ENCODE measurements at places on chromosomes 3 and 15.

DNA sequence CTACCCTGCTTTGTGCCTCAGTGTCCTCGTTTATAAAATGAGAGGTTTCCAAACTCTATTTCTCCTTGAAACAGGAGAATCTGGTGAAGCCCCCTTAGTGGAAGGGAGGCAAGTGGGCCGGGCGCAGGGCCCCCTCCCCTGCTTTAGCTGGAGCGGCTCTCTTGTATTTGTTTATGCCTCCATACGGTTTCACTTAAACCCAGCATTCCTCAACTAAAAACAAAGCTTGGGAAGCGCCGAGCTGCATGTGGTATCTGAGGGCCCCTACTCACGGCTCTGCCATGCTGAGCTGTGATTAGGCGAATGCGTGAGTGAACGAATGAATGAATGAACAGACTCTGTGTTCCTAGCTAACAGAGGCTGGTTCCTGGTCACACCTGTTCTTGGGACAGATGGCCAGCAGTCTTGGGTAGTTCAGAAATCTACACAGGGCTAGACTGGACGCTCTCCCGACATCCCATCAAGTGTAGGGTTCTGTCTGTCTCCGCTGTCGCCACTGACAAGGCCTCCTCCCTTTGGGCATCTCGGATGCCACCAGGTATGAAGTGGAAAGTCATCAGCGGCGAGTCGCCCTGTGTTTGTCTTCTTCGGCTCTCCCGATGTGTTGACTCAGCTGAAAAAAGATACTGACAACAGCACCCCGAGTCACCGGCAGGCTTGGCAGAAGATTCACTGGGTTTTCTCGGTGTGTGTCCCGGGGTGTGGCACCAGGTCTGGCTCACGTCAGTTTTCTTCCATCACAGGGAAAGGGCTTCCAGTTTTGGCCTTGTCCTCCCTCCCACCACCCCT is 42.4 kb upstream of the VPS8 start:
- no peak for DNase-seq

DNA sequence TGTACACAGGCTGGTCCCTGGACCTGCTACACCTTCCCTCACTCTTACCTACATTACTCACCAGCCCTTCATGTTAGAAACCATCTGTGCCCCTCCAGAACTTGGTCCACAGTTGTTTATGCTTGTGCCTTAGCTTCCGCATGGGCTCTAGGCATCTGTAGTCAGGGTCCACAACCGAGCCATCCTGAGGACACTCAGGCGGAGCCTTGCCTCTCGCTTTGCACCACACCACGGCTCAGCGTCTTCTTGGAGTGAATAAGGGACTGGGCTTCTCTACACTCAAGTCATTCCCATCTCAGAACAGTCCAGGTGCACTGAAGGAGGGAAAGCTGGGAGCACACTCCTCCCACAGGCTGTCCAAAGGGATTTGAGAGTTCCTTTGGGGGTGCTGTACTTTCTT is 97.8 kb downstream of the HMG20A start:
- no peak for DNase-seq

- peak; percentile 23 for DNase-seq
Observed at GRCh38 chr3:64684715-64685261, 3.0 kb downstream of the ADAMTS9 start.

- DNase-seq: no peak
Observed at GRCh38 chr3:16940769-16941700, 56.3 kb downstream of the PLCL2 start.

DNA sequence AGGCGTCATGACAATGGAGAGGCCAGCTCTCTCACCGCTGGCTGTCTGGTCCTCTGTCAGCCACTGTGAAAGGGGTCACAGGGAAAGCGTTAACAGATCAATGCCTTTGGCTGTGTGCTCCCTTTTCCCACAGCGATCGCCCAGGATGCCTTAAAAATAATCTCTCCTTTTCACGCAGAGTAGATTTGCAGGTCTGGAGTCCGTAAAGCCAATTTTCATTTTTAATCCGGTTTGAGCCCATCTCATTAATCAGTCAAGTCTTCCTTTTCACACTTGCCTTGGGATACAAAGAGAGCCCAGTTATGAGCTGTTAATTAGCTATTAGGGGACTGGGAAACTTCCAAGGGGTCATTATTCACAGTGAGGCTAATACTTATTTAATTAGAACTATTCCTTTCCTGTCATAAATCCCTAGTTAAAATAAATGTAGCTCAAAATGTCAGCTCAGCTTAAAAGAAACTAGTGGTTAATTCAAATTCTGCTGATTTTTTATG is 104.3 kb upstream of the RASGRP1 start:
- no peak for DNase-seq

- no peak for DNase-seq
Observed at GRCh38 chr3:120289636-120290035, 4.6 kb upstream of the GPR156 start.

DNA sequence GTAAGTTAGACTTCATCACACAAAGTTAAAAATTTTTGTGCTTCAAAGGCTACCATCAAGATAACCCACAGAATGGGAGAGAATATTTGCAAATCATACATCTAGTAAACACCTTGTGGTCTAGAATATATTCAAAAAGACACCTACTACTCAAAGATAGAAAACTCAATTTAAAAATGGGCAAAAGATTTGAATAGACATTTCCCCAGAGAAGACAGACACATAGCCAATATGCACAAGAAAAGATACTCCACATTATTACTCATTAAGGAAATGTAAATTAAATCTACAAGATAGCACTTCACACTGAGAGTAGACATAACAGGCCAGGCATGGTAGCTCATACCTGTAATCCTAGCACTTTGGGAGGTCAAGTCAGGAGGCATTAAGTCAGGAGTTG is 87.8 kb upstream of the MANF start:
- no peak for DNase-seq

GRCh38 chr15:77659350-77660321 is 26.9 kb upstream of the LINGO1 start:
- peak; percentile 35 for DNase-seq

DNA sequence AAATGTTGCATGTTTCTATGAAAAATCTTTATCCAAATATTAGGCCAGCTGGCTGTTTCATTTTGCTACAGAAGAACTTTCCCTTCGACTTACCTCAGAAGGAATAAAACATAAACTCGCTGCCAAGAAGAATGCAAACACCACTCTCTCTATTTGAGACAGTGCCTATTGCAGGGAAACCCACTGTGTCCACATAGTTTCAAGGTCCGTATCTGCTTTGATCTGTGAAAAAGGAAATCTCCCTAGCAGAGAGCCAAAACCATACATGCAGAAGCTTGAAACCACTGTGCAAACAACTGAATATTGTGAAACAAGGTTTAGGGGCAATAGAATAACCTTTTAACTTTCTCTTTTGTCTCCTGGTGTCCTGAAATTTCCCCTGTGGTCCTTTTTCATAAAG is 35.0 kb upstream of the CAPN7 start:
- no peak for DNase-seq

DNA sequence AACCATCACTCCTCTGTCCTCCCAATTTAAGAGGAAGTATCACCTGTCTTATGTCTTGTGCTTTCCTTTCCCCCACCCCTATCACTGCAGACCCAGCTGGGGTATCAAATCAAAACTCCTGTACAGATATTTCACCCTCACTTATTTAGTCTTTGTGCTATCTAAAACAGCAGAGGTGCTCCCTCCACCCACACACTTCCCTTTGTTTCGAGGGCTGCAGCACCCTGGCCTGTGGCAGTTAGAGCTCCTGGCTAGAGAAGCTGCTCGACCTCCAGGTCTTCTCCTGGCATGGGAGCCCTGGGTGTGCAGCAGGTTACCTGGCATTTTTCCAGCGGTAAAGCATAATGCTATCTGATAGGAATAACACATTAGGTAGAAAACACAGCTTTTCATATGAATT is 181.4 kb upstream of the BCL6 start:
- no peak for DNase-seq

DNA sequence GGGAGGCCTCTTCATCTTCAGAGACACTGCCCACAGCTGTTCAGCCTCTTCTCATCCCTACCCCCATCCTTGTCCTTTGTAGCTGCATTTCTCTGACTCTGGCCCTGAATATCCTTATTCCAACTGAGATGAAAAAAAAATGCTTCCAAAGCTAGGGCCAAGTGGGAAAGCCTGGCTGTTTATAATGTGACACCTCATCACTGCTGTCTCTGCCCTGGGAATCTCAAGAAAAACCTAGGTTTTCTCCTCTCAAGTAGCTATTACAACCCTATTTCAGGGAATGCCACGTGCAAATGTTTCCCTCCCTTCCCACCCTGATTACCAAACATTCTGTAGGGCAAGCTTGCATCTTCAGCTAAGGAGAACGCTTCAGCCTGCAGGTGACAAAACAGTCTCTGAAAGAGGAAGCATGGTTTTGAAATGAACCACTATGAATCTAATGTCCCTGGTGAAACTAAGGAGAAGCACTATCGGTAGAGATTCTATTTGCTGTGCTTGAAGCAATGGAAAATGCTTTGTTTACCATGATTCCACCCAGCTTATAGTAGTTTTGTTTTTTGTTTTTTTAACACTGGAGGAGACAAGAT is 65.4 kb downstream of the USF3 start:
- DNase-seq: no peak

DNA sequence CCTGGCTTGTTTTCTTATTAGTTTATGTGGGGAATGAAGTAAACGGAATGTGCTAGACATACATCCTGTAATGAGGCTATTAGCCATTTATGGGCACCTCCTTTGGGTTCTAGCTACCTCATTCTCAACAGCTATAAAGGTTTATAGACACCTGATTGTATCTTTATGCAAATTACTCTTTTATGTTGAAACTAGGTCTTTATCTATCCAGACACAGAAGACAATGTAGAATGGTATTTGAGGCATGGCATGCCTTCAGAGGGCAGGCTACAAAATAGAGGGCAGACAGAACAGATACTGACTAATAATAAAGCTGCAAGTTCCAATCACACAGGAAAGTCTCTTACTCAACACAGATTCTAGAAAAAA is 27.1 kb downstream of the TBC1D2B start:
- DNase-seq: no peak

GRCh38 chr15:65914386-65914785 is 45.1 kb downstream of the RAB11A start:
- DNase-seq: no peak

DNA sequence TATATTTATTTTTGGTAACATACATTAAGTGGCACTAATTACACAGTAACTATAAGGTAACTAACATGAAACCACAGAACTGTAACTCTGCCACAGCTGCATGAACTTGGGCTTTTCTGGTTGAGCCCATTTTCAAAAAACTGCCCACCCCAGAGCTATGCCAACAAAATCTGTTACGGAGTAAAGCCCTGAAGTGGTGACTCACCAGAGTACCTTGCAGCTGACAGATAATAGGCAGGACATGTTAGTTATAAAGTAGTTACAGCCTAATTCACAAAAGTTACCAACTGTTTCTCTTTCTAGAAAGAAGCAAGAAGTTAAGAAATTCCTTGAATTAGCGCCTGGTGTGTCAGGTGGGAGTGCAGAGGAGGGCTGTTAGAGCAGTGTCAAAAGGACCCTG is 1.5 kb upstream of the GPX1 start:
- DNase-seq: no peak

GRCh38 chr3:105459566-105460290 is 93.0 kb downstream of the ALCAM start:
- peak; percentile 35 for DNase-seq

GRCh38 chr3:194046995-194047645 is 88.8 kb upstream of the HES1 start:
- no peak for DNase-seq

DNA sequence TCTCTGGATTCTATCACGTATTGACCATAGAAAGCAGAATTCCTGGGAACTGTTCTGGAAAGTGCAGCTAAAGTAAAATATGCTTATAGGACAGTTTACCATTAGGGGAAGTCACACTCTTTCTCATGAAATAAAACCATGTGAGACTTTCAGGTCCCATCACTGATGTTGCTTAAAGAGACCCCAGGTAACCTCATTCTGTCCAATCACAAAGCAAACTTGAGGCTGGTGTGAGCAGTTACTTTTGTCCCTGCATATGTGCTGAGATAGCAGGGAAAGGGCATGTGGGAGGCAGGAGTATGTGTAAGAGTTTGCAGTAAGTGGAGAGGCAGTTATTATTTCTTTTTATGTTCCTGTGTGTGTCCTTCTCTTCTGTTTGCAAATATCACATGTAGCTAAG is 16.1 kb downstream of the GPR87 start:
- no peak for DNase-seq

DNA sequence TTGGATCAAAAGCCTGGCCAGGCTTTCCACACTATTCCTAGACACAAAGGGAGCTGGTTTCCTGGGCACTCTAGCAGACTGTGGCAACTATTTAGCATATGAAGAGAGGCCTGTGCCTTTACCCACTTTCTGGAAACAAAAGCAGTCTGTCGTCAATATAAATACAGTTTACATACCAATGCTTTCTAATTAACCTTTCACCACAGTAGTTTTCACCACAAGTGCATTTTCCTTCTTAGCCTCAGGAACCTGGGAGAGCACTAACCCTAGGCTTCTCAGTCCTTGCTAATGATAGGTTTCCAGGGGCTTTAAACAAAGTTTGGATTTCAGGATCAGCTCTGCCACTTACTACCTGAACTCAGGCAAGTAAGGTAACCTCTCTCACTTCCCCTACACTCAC is 499.1 kb downstream of the MAGI1 start:
- no peak for DNase-seq

- no peak for DNase-seq
Observed at GRCh38 chr3:8760091-8760490, 9.3 kb downstream of the OXTR start.

DNA sequence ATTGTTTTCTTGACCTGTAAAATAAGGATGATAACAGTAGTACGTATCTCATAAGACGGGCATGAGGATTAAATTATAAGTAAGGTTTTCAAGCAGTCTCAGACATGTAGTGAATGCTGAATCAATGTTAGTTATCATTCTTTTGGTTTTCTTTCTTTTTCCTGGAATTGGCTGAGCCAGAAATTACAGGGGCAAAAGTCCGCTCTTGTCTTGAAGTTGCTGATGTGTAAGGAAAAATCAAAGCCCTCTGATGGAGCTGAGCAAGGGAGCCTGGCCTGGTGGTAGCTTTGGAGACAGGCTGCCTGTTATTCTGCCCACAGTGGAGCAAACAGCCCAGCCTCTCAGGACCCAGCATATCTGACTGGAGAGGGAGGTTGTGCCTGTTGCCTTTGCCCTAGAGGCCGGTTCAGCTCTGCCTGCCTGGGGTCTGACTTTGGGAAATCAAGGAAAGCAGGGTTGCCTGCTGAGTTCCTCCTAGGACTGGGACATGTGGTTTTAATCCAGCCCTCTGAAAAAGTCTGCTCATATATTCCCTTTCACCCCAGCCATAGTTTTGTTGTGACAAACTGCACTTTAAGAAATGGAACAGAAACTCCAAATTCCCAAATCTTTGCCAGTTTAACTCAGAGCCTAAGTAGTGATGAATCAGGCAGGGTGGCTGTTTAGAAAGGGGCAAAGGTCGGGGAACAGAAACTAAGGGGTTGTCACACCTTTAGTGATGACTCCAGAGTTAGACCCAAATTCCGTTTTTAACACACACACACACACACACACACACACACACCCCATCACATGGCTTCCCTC is 40.1 kb downstream of the GASK1A start:
- DNase-seq: no peak

DNA sequence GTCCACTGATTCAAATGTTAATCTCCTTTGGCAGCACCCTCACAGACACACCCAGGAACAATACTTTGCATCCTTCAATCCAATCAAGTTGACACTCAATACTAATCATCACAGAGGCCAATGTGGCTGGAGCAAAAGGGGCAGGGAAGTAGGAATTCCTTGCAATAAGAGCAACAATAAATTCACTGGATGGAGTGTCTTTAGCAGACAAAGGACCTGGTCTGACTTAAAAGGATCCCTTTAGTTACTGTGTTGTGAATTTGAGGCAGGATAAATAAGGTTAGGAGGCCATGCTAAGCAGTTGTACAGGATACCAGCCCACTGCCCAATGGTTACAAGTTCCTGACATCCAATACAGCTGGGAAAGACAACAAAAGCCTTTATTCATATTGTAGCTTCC is 12.3 kb upstream of the GFM1 start:
- no peak for DNase-seq
